ENCODE measurements at places on chromosomes 2 and 18.

GRCh38 chr2:148048475-148049221 lies 27.8 kb downstream of the MBD5 start:
- DNase-seq = no peak

GRCh38 chr2:43269706-43270105 lies 43.3 kb upstream of the ZFP36L2 start:
- DNase-seq = no peak

DNA sequence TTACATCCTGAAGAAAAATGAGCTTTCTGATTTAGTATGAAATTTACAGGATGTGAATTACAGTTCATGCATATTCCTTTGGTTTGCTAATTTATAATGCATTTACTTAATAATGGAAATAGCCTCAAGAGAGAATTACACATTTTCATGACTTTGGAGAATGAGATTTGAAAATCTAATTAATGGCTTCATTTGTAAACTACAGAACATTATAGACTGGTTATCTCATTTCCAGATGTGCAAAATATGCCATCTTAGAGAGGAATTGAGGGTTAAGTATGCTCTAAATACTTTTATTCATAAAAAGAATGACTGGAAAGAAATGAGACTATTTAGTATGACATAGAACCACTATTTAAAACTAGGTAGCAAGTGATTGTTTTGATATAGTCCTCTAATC lies 94.2 kb upstream of the DNAJC10 start:
- no peak for DNase-seq

- DNase-seq = no peak
Observed at GRCh38 chr2:3481011-3481400, 38.3 kb downstream of the ADI1 start.

- DNase-seq = no peak
Observed at GRCh38 chr2:10308866-10309265, 6.2 kb downstream of the HPCAL1 start.

DNA sequence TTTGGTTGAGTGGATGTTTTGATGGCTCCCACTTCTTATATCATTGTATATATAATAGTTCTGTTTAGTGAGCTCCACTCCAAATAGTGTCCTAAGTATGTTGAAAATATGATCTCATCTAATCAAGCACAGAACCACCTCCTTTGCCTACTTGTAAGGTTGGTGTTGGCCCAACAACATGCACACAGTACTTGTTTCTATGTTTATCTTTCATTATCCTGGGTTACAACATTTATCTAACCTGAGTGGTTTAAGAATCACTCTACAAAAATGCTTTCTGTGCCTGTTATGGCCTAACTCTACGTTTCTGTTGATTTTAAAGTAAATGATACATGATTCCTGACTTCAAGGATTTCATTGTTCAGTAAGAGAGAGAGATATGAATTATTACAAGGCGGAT lies 281.9 kb downstream of the FIGN start:
- no peak for DNase-seq
